ENCODE measurements at places on chromosomes 6 and 20.

GRCh38 chr20:10216146-10216791, 2.4 kb upstream of the SNAP25 start:
- DNase-seq: peak; percentile 25

- no peak for DNase-seq
Measured at GRCh38 chr20:48732081-48732829, 95.5 kb downstream of the PREX1 start.

- no peak for DNase-seq
Measured at GRCh38 chr6:147023581-147023980, 180.6 kb upstream of the STXBP5 start.

- no peak for DNase-seq
Measured at GRCh38 chr6:84731901-84732300, 32.5 kb downstream of the TBX18 start.

DNA sequence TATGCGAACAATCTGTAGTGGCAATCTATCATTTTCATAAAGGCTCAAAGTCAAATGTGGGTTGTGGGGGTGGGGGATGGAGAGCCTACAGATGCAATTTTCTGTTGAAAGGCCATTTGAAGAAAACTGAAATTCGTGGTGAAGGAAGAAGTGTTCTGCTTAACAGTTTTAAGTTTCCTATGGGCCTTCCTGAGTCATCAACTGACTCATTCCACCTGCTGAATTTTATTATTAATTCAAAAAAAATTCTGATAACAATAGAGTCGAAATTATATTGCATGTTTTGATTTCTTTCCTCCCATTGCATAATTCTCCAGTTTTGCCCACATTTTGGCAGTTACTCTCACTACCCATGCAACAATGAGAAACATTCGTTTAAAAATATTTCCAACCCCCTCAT, 622.3 kb upstream of the ARID1B start:
- no peak for DNase-seq

DNA sequence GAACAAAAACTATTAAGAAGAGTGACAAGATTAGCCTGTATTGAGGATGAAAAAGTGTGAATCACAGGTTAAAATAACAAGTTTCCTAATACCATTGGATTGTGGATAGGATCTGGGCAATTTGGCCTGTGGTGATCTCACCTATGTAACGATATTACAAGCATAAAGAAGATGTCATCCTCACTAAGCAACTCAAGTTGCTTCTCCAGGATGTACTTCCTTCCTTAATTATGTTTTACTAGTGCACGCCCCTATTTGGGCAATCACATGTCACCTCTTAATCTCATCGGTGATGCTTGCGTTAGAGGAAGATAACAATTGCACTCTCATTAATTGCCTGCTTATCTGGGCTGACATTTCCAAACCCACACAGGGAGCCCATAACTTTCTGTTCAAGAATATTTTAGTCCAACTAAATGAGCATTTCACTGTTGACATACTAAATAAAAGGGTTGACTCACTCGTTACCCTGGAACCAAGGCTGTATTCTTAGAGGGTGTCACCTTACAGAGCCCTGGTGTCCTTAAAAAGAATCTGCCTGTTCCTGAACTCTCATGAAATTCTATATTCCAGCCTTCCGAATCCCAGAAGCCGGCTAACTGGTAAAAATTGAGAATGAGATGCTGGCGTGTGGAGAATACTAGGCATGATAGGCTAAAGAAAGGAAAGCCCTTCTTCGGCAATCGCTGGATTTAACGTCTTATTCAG, 88.2 kb upstream of the ATXN1 start:
- peak; percentile 89 for DNase-seq

GRCh38 chr20:46179862-46180261, 61.7 kb downstream of the CD40 start:
- DNase-seq: no peak

- no peak for DNase-seq
Measured at GRCh38 chr20:32315399-32315798, 37.9 kb downstream of the KIF3B start.

DNA sequence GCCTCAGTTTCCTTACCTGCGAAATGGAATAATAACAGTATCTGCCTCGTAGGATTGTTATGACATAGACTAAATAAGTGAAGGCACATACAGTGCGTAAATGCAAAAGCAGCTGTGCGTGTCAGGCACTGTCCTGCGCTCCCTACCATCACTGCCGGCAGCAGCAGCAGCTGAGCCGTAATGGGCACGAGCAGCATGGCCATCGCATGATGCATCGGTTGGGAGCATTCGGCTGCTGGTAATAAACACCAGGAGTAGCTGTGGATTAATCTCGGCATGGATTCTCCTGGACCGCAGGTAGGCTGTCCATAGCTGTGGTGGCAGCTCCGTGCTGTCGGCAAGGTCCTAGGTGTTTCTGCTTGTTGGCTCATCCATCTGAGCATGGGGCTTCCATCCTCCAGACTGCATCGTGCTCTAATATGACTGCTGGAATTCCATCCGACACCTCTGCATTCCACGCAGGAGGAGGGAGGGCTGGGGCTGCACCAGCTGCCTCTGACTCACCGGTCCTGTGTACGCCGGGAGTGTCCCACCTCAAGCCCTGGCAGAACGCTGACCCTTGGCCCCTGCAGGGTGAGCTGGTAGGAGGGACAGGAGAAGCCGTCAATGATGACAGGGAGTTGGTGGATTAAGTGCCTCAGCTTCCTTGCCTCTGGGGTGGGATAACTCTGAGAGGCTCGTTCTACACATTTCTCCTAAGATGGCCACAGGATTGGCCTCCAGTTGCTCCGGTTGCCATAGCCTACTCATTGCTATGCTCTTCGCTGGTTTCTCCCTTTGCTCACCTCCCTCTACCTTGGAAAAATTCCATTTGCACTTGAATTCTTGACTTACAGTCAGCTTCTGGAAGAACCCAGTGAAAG, 100.9 kb upstream of the PMEPA1 start:
- no peak for DNase-seq

GRCh38 chr6:138258197-138258596, 39.9 kb upstream of the PBOV1 start:
- no peak for DNase-seq

DNA sequence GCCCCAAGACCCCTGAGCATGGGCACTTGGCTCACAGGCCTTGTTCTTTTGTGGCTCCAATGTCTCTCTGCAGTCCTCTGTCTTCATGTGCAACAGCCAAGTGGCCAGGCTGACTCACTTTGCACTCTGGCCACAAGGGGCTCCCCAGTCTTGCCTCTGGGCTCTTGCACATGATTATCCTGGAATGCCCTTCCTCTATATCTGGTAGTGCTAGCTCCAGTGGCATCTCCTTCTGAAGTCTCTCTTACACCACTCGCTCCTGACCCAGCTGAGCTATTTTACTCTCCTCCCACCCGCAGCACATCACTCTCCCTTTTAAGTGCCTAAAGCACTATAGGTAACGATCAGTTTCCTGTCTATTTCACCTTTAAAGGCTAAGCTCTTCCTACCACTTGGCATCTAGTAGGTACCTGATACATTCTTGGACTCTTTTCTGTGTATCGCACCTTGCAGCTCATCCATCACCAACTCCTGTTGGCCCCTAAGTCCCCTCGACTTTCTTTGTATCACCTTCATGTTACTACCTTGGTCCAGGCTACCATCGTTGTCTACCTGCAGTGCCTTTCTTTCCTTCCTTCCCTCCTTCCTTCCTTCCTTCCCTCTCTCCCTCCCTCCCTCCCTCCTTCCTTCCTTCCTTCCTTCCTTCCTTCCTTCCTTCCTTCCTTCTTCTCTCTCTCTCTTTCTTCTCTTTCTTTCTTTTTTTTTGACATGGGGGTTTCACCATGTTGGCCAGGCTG, 211.9 kb upstream of the RNF24 start:
- DNase-seq: peak; percentile 58

DNA sequence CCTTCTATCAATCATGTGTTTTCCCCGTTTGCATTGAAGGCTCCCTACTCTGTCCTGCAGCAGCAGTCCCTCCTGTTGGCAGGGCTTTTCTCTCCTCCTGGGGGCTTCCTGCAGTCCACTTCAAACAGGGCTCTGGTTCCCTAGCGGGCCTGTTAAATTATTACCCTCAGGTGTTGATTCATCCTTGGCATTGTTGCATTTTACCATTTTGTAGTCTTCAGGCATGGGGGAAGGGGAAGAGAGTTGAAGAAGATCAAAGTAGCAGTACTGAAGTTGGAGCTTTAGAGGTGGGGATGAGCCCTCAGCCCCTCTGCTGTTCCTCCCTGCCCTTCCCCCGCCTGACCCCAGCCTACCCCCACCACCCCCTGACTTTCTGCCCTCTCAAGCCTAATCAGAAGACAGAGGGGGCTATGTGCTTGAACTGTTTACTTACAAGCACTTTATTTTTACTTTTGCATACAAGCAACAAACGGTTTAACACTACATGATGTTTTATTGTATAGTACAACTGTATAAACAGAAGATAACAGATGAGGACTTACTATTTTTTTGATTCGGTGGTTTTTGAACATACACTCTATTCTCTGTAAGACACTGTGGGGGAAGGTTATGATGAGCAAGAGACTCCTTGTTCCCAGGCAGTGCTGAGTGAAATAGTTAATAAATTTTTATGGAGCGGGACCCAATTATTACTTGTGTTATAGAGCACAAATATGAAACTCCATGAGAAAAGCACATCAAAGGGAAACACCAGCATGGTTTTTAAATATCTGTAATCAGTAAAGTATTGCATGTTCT, 169.7 kb downstream of the EYA4 start:
- no peak for DNase-seq

GRCh38 chr6:47794577-47795135, 12.8 kb downstream of the OPN5 start:
- DNase-seq: no peak

GRCh38 chr6:157440171-157440570, 59.2 kb downstream of the ZDHHC14 start:
- no peak for DNase-seq

- DNase-seq: peak; percentile 36
Measured at GRCh38 chr20:32583581-32584070, 1.5 kb downstream of the NOL4L start.

DNA sequence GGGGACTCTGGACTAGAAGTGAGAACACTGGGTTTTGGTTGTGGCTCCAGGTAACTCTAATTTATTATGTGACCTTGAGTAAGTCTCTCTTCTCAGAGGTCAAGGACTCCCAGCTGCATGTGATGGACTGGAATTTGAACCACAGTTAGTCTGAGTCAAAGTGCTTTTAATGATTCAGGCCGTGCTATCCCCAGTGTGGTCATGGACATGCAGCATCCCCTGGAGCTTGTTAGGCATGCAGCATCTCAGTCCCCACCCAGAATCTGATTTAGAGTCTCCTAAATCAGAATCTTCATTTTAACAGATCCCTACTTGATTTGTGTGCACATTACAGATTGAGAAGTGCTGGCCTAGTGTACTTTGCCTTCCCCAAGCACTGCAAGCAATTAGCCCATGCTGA, 74.2 kb downstream of the TOX2 start:
- DNase-seq: peak; percentile 8

- peak; percentile 91 for DNase-seq
Measured at GRCh38 chr20:51562332-51563173, 20.0 kb upstream of the NFATC2 start.

GRCh38 chr6:108560463-108561308, at the start of gene FOXO3:
TSS of gene FOXO3 (plus strand) at chr6:108560917. CDS start at chr6:108561209, 292 bp downstream.
- DNase-seq: peak; percentile 93

GRCh38 chr6:75409928-75410327, 83.7 kb downstream of the FILIP1 start:
- no peak for DNase-seq

GRCh38 chr6:74814440-74814839, 391.4 kb downstream of the COL12A1 start:
- no peak for DNase-seq

- DNase-seq: no peak
Measured at GRCh38 chr6:26570027-26570809, 26.5 kb upstream of the ABT1 start.

DNA sequence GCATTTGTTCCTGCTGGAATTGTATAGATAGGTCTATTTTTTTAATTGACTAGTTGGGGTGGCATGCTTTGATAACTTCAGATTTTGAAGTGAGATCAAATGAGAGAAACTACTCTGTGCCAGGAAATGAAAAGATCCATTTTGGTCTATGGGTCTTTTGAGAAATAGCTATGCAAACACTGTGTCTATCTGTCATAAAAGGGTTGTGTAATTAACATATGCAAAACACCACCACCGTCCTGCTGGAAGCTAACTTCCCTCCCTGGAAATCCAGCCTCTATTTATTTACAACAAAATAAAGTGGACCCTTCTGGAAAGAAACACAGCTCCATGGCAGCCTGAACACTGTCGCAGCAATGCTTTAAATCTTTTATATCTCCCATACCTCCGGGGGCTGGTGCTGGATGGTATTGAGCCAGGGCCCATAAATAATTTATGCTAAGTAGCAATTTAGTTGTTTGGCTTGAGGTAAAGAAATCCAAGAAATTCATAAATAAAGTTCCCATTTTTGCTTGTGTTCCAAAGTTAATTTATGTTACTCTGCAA, 244.2 kb upstream of the POU3F2 start:
- DNase-seq: no peak

- DNase-seq: no peak
Measured at GRCh38 chr20:21090111-21090618, 16.0 kb downstream of the LINC00237 start.

- peak; percentile 7 for DNase-seq
Measured at GRCh38 chr6:33029328-33030184, 20.2 kb upstream of the HLA-DOA start.

- peak; percentile 24 for DNase-seq
Measured at GRCh38 chr20:35561268-35561667, 19.4 kb downstream of the ERGIC3 start.

Data from adipocyte (in vitro differentiated cells).